ENCODE measurements at places on chromosomes 12 and 14.

DNA sequence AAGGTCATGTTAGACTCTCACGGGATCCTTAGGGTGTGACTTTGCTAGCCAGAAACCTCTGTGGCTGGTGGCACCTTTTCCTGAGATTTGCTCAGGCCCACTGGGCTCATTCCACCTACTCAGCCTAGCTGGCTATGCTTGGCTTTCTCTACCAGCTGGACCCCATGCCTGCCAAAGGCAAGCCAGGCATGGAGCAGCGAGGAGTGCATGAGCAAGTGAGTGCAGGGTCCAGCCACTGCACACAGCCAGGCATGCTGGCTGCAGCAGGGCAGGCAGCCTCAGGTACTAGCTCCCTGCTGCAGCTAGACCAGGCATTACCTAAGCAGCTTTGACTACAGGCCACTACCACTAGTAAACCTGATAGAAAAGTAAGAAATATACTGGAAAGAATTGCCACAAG lies 29.7 kb upstream of the PAPLN start:
- no peak for DNase-seq

DNA sequence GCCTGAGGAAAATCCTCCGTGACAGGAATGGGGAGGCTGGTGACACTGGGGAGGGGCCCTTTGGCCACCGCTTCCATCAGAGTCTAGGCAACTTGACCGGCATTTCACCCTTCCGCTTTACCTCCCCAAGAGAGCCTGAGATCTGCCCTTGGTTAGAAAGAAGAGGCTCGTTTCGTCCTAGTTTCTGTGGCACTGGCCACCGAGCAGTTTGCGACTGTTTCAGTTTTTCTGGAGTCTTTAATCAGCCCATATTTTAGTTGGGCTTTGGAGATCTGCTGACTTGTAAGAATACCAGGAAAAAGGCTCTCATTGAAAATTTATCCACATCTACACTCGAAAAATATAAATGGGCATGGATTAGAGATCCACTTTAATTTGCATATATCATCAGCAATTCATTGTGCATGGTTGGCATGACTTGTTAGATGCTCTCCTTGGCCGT lies 414 bp upstream of the ANKS1B start:
- no peak for DNase-seq

- DNase-seq: no peak
These were observed 49.0 kb upstream of the PDE3A start for GRCh38 chr12:20319366-20319765.

DNA sequence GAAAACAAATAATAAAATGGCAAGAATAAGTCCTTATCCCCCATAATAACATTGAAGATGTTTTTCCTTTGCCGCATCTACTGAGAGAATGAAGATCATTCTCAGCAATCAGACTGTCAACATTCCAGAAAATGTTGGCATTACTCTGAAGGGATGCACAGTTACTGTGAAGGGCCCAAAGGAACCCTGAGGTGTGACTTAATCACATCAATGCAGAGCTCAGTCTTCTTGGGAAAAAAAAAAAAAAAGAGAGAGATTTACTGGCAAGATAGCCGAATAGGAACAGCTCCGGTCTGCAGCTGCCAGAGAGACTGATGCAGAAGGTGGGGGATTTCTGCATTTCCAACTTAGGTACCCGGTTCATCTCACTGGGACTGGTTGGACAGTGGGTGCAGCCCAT lies 41.3 kb upstream of the OR6J1 start:
- DNase-seq: no peak

DNA sequence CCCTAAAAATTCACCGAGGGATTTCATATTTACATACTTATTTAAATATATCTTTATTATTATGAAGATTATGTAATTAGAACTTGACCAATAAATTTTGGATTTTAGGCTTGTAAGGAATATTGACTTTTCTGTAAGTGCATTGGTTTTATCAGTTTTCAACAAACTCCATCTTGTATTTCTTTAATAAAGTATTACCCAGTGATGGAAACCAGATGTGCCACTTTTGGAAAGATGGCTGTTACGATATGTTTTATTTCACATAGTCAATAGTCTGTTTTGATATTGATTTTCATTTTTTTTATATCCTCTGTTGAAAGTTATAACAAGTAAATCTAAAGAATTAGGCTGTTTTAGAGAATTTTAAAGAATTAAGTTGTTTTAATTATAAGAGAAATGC lies 1.8 kb downstream of the MON2 start:
- no peak for DNase-seq

DNA sequence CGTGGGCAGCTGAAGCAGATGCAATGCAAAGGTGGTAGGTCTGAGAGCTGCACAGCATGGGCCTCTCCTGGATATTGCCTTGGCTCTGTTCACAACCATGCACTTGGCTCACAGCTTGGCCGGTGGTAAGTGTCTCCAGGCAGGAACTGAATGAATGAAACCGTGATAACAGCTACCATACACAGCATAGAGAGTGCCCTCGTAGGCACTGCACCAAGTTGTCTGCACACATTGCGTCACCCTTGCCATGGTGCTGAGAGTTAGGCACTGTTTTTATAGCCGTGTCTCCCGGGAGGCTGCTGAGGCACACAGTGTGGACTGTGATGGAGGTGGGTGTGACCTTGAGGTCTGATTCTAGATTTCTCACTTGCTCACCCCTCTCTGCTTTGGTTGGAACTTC lies 157.6 kb upstream of the VASH1 start:
- DNase-seq: no peak

DNA sequence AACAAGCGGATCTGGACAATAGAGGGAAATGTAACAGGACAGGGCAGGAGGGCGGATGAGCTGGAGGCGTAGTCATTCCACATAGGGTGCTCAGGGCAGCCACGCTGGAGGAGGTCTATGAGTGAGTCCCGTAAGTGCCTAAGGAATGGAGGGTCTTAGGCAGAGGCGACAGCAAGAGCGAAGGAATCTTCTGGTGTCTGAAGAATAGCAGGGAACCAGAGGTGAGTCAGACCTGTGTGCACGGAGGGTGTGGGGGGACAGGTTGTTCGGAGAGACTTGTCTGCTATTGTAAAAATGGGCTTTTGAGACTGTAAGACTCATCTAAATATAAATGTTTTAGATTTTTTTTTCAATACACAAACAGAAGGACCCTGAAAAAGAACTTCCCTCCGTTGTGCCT lies 70.6 kb downstream of the SETD3 start:
- no peak for DNase-seq

DNA sequence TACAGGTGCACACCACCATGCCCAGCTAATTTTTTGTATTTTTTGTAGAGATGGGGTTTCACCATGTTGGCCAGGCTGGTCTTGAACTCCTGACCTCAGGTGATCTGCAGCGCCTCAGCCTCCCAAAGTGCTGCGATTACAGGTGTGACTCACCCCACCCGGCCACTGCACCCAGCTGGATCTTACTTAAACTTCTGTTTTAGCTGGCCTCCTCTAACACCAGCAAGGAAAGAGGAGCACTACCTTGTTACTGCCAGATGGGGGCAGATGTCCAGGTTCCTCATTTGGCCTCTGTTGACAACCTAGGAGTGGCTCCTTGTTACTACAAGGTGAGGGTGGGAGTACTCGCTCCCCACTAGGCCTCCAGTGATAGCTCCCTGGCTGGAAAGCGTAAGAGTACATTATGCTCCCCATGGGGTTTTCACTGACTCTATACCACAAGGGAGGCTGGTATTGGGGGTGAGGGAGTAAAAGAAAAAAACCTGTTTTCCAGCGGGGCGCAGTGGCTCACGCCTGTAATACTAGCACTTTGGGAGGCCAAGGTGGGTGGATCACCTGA lies 13.2 kb upstream of the ARF6 start:
- DNase-seq: no peak

Data from stimulated activated CD4-positive, alpha-beta T cell treated with anti-CD3 and anti-CD28 coated beads, Interleukin-15, amount 100 ng/mL, for 1 hour (primary cell).